ENCODE measurements at places on chromosomes 4 and X. TPM values are rescaled to one million over a fixed set of nuclear protein-coding genes. Genes with fewer than 3 reads are reported as not detected.
A peak's percentile ranks its signal among the peaks of the same experiment; 100 is the strongest.

DNA sequence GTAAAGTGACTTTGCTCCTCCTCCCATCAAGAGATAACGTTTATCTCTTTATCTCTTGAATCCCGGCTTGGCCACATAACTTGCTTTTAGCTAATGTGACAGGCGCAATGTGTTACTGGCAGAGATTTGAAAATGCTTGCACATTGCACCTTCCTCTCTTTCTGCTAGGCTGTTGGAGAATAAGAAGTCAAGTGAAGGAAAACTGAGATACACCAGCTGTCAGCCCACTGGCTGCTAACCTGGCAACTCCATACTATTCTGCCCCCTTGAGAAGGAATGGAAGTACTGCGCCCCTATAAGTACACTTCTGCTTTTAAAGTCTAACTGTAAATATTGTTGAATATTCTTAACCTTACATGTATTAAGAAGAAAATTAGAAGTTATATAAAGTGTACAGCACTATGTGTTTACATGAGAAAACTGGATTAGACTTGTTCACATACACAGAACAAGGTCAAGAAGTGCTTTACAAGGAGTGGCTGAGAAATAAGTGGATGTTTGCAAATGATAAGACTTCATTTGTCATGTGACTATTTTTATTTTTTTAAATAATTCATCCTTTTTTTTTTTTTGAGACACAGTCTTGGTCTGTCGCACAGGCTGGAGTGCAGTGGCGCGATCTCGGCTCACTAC is 424.5 kb upstream of the CTSO start:
- DNase-seq, result no peak

DNA sequence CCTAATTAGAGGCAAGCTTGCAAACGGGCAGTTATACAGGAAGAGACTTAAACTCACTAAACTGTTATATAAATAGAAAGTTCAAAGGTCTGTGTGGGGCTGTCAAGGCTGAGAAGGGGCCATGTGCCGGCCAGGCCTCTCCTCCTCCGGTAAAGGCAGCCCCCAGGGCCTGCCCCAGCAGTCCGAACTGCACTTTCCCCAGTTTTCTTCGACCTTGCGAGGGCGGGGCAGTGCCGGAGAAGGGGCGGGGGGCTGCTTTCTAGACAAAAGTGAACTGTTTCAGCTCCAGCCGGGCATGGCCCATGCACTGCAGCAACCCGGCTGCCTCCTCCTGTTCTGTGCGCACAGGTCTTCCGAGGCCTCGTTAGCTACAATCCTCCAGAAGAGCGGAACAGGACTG is 4.1 kb downstream of the AFF2 start:
- DNase-seq, result no peak

GRCh38 chr4:140052050-140052449 is 101.9 kb downstream of the MAML3 start:
- DNase-seq, result peak; percentile 82

DNA sequence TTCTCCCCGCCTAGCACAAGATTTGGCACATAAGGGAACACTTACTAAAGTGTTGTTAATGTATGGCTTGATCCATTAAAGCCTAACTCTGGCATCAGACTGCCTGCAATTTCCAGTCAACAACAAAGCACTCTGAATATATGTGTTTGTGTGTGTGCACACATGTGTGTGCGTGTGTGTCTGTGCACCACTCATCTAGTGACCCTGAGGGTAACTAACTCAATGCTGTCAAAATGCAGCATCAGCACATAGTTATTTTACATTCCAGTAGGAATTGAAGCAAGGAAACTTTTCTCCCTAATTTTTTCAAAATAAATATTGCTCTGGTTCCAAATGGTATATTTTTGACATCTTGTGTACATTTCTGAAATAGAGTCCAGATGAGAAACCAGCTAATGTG is 94.4 kb downstream of the SHROOM4 start:
- DNase-seq, result no peak

GRCh38 chr4:131113704-131114103 is 2017.8 kb downstream of the C4orf33 start:
- DNase-seq, result no peak

DNA sequence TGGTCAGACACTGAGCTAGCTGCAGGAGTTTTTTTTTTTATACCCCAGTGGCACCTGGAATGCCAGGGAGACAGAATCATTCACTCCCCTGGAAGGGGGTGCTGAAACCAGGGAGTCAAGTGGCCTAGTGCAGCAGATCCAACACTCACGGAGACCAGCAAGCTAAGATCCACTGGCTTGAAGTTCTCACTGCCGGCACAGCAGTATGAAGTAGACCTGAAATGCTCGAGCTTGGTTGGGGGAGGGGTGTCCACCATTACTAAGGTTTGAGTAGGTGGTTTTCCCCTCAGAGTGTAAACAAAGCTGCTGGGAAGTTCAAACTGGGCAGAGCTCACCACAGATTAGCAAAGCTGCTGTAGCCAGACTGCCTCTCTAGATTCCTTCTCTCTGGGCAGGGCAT is 537.9 kb upstream of the LCORL start:
- no peak for DNase-seq

DNA sequence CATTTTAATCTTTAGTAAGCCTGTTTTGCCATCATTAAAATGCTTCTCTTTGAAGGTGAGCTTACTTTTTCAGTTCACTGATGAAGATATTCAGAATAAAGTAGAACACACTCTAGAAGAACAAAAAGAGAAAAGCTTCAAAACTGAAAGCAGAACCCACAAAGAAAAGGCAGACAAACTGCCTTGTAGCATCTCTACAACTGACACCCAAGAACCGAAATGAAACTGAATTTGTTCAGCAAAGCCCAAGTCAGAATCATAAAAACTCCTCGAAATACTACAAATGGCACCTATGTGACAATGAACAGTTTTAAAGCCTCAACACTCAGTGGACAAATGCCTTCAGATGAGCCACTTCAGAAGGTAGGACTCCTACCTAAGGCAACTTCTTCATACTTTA is 83.6 kb downstream of the MAML3 start:
- DNase-seq, result no peak

GRCh38 chrX:132271311-132271778 is 52.1 kb upstream of the RAP2C start:
- peak; percentile 48 for DNase-seq

DNA sequence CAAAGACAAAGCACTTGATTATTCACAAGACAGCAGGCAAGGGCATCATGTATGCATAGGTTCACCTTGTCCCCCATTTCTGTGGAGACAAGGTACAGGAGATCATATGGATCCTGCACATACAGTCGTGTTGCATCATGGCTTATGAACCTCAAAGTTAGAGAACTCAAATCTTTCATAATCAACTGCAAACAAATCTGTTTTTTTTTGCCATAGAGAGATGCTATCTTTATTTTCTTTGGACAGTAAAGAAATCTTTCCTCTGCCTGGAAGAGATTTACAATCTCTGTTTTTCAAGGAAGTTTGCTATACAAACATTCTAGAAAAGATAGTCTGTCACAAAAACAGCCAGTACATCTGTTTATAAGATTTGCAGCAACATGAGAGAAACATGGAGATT is 578.8 kb downstream of the ANKRD50 start:
- no peak for DNase-seq

DNA sequence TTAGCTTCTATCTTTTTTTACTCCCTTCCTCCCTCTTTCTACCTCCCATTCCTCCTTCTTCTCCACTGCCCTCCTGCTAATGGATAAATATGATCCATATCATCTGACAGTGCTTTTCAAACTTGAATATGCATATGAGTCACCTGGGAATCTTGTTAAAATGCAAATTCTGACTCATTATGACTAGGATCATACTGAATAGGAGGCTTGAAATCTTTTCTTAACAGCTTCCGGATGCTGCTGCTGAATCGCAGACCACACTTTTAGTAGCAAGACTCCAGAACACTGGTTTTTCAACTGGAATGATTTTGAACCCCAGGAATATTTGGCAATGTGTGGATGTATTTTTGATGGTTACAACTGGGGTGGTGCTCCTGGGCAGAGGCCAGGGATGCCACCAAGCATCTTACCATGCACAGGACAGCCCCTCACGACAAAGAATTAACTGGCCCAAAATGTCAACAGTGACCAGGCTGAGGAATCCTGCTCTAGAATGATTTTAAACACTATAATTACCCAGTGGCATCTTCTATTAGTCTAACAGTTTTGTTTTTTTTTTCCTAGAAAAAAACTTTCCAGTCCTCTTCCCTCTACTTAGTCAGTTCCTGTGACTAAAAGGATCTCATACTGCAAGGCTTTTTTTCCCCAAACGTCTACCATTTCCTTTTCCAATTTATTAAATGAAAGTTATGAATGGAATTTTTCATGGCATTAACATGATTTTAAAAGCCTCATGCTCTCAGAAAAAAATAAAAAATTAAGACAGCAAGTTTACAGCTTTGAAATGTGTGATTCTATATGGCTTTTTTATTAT is 10.6 kb upstream of the PYURF start:
- no peak for DNase-seq

- DNase-seq, result no peak
Observed at GRCh38 chr4:14165222-14165920, 537.8 kb upstream of the BOD1L1 start.

The ARAP2 gene
- 3.7 TPM for total RNA-seq

The CITED1 gene
- total RNA-seq, result not detected

The MAB21L2 gene
- 4.7 TPM for total RNA-seq

The HHIP gene
- 0.39 TPM for total RNA-seq

The SHISA3 gene
- 9.2 TPM for total RNA-seq

The TLR10 gene
- total RNA-seq, result not detected

The HDX gene
- 6.7 TPM for total RNA-seq

Data from right cardiac atrium (tissue), 5 donors.